Activated naive CD4-positive, alpha-beta T cell treated with anti-CD3 and anti-CD28 coated beads, Interleukin-2, amount 50 U/mL, for 16 hours (primary cell): ENCODE measurements at places on chromosomes 1 and 21.

DNA sequence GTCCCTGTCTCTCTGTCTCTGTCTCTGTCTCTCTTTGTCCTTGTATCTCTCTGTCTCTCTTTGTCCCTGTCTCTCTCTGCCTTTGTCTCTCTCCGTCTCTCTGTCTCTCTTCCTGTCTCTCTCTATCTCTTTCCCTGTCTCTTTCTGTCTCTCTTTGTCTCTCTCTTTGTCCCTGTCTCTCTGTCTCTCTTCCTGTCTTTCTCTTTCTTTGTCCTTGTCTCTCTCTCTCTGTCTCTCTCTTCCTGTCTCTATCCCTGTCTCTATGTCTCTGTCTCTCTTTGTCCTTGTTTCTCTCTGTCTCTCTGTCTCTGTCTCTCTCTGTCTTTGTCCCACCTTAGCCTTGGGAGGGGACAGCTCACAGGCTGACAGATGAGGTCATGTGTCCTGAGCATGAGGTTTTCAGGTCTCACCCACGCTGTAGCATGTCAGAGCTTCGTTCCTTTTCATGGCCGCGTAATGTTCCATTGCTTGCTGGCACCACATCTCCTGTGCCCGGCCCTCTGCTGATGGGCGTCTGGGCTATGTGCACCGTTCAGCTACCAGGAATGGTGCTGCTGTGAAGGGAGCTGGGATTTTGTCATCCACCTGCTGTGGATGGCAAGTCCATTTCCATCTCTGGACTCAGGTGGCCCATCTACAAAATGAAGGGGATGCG lies 27.6 kb downstream of the TP73 start:
- DNase-seq = no peak

DNA sequence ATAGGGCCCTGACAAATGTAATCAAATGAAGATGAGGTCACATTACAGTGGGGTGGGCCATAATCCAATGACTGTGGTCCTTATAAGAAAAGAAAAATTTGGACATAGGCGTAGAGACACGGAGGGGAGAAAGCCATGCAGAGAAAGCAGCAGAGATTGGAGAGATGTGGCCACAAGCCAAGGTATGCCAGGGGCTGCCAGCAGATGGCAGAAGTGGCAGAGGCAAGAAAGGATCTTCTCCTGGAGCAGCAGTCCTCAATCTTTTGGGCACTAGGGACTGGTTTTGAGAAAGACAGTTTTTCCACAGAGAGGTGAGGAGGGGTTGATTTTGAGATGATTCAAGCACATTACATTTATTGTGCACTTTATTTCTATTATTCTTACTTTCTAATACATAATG lies 355.1 kb downstream of the NPHP4 start:
- no peak for DNase-seq

GRCh38 chr1:112707221-112708001 lies 484 bp upstream of the RHOC start:
- peak; percentile 66 for DNase-seq

DNA sequence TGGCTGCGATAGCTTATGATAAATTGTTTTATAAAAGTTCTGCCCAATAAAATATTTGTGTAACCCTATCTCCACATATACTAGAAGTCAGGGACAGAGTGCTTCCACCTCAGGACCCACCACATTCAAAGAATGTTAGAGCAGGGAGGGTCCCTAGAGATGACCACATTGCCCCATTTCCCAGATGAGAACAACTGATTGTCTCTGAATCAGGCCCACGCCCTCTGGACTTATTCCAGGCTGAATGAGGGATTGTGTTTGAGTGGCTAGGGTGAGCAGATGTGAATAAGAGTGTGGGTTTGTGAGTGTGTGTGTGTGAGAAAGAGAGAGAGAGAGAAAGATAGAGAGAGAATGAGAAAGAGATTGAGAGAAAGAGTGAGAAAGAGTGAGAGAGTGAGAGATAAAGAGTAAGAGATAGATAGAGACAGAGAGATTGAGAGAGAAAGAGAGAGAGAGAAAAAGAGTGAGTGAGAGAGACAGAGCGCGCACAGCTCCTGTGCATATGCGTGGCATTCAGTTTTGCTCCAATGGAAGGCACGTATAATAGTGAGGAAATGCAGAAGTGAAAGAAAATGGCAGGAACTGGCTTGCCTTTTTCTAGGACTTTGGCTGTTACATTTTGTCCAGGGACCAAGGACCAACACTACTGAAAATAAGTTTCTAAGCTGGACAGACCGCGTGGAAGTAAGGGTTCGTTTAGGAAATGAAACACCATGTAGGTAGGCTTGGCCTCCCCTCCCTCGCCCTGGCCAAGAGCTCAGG lies 94.1 kb downstream of the ABCA4 start:
- DNase-seq = no peak

DNA sequence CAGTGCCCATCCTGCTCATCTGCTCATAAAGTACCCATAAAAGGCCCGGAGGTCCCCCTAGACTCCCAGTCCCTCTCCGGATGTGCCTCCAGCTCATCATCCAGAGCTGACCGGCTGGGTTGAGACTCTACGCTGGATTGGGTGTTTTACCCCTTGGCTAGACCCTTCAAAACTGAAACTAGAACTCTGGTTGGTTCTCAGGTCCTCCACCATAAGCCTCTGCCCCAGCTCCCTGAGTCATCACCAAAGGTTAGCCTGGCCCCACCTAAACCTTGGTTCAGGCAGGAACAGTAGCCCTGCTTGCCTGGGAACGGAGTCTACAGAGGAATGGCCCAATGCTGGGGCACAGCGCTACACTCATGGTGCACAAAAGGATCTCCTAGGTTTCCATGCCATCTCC lies 75.1 kb downstream of the TLR5 start:
- no peak for DNase-seq

GRCh38 chr1:211082824-211083223 lies 51.1 kb downstream of the KCNH1 start:
- no peak for DNase-seq

GRCh38 chr1:246311461-246311860 lies 195.6 kb downstream of the SMYD3 start:
- DNase-seq = no peak

GRCh38 chr1:153506386-153506785 lies 29.4 kb downstream of the S100A6 start:
- no peak for DNase-seq

DNA sequence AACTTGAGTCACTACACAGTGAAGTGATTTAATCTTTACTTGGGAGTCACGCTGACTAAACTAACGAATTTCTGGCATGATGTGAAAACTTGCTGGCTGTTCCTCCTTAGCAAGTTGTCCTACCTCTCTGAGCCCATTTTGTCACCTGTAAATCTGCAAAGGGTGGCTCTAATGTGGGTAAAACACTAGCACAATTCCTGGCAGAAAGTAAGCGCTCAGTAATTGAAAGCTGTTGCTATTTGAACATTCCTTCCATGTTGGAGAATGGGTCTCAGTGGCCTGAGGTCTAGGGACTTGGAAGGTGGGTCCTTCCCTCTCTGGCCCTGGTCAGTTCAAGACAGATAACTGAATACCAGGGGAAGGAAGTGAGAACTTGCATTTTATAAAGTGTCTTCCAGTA lies 309.0 kb upstream of the PROX1 start:
- no peak for DNase-seq

GRCh38 chr1:218421531-218421930 lies 76.4 kb downstream of the TGFB2 start:
- DNase-seq = no peak

- peak; percentile 73 for DNase-seq
These were observed at the start of gene TNFRSF25 for GRCh38 chr1:6466023-6466422. TNFRSF25 (minus strand) TSS chr1:6466173; CDS start chr1:6466107, 66 bp downstream.
